Endodermal cell (in vitro differentiated cells): ENCODE measurements at places on chromosomes 6 and 20.

- no peaks in the 10 kb centered on the region for H3K36me3 ChIP-seq
- H3K4me1 ChIP-seq = peaks cover 6% of the 10 kb centered on the region
- no peak for DNase-seq
- no peak overlapping the region for H3K27ac ChIP-seq
Measured at GRCh38 chr6:93858213-93858612, 438.9 kb upstream of the EPHA7 start.

DNA sequence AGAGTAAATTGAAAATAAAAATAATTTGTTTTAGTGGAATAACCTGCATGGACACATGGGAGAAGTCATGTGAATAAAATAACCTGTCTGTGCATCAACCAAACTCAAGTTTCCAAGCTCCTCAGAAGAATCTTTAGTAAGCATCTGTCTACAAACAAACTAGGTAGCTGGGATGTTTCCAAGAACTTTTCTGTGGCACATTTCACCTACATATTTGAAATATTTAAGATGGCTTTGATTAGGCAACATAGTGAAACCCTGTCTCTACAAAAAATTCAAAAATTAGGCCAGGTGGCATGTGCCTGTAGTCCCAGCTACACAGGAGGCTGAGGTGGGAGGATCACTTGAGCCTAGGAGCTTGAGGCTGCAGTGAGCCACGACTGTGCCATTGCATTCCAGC, 168.2 kb downstream of the DST start:
- no peak overlapping the region for H3K27ac ChIP-seq
- peaks cover 83% of the 10 kb centered on the region for H3K36me3 ChIP-seq
- no peaks in the 10 kb centered on the region for H3K27me3 ChIP-seq
- no peaks in the 10 kb centered on the region for H3K4me1 ChIP-seq
- no peak overlapping the region for H3K4me3 ChIP-seq
- no peak for DNase-seq

DNA sequence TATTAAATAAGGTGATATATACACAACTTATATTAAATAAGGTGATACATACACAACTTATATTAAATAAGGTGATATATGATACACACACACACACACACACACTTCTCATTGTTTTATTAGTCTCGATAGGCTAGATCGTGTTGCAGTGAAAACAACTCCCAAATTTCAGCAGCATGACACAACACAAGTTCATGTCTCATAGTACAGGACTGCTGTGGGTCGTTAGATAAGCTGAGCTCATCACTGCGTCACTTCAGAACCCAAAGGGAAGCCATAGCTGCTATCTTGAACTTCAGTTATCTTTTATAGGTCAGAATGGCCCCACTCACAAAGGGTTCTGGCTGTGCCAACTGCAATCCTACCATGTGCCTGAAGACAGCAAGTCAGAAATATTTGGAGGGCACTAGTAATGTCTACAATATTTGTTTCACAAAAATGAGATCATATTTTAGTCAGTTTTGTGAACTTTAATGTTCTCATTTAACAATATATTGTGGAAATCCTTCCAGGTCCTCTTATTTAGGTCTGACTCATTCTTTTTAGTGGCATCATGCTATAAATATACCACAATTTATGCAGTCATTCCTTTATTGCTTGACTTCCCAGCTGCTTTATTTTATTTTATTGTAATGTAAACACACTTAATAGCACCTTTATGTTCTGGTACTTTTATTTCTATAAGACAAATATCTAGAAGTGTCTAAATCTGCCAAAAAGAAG, 290.2 kb downstream of the PHACTR1 start:
- DNase-seq = no peak
- peak overlapping the region; percentile 66 for H3K4me3 ChIP-seq
- H3K4me1 ChIP-seq = peaks cover 31% of the 10 kb centered on the region
- no peaks in the 10 kb centered on the region for H3K27me3 ChIP-seq

GRCh38 chr6:69816026-69816425, 19.2 kb upstream of the LMBRD1 start:
- H3K36me3 ChIP-seq = no peaks in the 10 kb centered on the region
- H3K27ac ChIP-seq = no peak overlapping the region
- H3K4me3 ChIP-seq = no peak overlapping the region
- H3K4me1 ChIP-seq = peaks cover 15% of the 10 kb centered on the region
- no peaks in the 10 kb centered on the region for H3K27me3 ChIP-seq
- DNase-seq = no peak

DNA sequence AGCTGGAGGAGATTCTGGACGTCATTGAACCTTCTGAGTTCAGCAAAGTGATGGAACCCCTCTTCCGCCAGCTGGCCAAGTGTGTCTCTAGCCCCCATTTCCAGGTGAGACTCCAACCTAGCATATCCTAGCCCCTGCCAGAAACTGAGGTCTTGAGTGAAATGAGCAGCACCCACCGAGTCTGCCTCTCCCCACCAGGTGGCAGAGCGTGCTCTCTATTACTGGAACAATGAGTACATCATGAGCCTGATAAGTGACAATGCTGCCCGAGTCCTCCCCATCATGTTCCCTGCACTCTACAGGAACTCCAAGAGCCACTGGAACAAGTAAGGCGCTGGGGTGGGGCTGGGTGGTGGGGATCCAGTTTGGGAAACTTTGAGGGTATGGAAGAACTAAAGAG, 4.6 kb downstream of the MEA1 start:
- H3K4me3 ChIP-seq = no peak overlapping the region
- no peak overlapping the region for H3K27ac ChIP-seq
- peak; percentile 76 for DNase-seq
- H3K36me3 ChIP-seq = peaks cover 70% of the 10 kb centered on the region
- H3K4me1 ChIP-seq = peaks cover 8% of the 10 kb centered on the region
